Panc1 (cell line): ENCODE measurements at places on chromosomes 3 and 15. TPM values are rescaled to one million over a fixed set of nuclear protein-coding genes. Genes with fewer than 3 reads are reported as not detected.

GRCh38 chr3:14393440-14394106, 8.8 kb upstream of the SLC6A6 start:
- DNase-seq: no peak

DNA sequence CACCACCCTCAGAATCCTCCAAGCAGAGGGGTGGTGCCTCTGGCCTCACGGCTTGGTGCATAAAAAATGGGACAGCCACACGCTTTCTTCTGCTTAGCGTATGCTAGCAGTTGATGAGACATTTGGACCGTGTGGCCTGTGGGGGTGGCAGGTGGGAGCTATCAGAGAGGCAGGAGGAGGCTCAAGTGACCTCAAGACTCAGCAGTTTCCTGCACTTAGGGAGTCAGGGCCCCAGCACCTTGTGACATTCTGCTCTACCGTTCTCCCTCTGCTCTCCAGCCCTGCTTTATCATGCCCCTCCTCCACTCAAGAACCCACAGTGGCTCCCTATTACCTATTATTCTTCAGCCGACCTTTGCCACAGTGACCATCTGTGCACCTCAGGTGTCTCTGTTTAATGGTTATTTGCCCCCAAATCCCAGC, 41.0 kb upstream of the CGNL1 start:
- DNase-seq: no peak

- no peak for DNase-seq
Observed at GRCh38 chr3:124258057-124258500, 266.2 kb upstream of the ROPN1 start.

DNA sequence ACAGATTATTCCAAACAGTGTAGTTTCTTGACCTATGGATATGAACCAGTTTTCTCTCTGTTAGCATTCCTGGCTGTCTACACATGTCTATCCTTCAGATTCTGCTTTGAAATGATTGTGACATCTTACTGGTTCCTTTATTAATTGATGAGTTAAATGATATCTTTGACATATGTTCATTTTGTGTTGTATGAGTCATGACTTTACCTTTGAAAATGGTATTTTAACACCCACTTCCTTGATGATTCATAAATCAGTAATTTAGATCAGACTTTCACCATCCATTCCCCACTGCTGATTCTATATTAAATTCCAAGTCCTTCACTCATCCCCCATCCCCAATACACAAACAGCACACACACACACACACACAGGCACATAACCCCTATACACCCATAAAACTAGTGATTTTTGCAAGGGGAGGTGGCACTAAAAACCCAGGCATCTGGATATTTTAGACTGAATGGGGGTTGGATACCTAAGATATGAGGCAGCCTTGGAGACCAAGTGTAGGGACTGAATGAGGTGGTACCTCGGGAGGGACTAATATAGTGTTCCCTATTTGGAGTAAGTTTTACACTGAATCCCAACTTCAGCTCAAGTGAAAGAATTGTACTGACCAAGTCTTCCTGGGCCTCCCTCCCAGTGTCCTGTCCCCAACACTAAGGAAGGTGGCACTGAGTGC, 9.7 kb downstream of the CCK start:
- DNase-seq: no peak

- DNase-seq: no peak
Observed at GRCh38 chr3:151265866-151266265, 12.5 kb downstream of the P2RY14 start.

DNA sequence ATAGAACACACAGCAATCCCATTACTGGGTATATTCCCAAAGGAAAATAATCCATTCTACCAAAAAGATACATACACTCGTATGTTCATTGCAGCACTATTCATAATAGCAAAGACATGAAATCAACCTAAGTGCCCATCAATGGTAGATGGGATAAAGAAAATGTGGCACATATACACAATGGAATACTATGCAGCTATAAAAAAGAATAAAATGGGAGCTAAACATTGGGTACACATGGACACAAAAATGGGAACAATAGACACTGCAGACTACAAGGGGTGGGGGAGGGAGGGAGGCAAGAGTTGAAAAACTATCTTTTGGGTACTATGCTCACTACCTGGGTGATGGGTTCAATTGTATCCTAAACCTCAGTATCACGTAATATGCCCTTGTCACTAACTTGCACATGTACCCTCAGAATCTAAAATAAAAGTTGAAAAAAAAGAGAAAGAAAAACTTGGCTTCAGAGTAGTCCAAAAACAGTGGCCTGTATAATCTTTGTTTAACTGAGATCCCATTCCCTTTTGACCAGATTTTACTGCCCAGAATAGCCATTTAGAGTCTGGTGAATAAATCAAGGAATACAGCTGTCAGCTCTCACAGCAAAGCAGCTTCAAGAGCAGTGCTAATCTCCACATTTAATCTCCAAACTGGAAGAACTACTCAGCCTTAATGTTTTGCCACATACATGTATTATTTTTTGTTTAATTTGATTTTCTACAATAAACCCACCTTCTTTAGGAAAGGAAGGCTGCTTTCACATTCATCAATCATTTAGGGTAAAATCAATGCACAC, 54.5 kb upstream of the XRN1 start:
- no peak for DNase-seq

- DNase-seq: no peak
Observed at GRCh38 chr3:107432013-107432515, 54.8 kb downstream of the CCDC54 start.

DNA sequence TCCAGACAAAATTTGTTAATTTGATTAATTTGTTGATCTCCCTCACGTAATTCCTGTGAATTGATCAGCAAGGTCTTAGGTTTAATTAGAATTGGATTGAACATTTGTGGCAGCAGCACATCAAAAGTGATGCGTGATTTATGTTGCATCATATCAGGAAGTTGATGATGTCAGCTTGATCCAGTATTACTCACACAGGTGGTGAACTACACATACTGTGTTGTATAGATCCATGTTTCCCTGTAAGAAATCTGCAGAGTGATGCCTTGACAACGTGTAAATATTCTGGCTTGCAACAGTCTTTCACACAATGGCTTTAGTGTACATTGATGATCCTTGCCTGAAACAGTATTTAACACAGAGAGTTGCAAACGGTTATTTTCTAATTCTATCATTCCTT, 200.4 kb downstream of the ADAMTSL3 start:
- DNase-seq: no peak

DNA sequence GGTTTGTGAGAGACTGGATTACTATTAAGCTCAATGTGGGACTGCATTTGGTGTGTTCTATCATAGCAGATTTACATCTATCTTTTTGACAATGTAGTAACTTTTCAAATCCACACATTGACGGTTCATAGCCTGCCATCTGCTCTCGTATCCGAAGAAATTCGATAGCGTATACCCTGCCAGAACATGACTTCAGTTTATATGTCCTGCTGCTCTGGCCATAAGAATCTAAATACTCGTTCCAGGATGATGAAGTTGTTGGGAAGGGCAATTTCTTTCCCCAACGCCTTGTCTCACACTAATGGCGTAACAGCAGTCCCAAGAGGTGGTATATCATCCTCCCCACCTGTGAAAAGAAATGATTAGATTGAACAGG, 180.0 kb downstream of the LSAMP start:
- no peak for DNase-seq

The HAUS2 gene
- total RNA-seq: 42.4 TPM

- no peak for DNase-seq
Observed at GRCh38 chr3:72295276-72295961, 510.5 kb upstream of the PROK2 start.

GRCh38 chr3:120348065-120348990, 826 bp downstream of the LRRC58 start:
- DNase-seq: no peak

- DNase-seq: no peak
Observed at GRCh38 chr15:58736018-58736643, 13.4 kb downstream of the ADAM10 start.

DNA sequence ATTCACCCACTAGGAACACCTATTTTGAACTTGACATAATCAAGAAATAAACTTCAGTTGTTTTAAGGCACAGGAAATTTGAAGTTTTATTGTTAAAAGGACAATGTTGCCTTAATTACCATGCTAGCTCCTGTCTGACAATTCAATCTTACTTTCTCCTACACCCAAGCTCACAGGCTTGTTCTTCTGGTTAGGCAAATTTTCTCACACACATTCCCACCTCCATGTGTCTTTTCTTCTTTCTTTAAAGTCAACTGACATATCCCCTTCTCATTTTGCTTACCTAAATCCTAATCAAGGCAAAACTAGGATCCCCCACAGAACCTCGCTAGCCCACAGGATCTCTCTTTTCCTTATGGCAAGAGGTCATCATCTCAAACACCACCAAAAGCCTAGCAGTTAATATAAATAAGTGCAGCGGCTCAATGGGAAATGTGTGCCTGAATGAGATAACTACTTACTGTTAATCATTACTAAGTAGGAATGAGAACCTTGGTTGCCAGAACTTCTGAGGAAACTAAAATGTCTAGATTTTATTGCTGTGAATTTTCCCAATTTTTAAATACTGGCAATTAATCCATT, 189.3 kb downstream of the PLCH1 start:
- DNase-seq: no peak

DNA sequence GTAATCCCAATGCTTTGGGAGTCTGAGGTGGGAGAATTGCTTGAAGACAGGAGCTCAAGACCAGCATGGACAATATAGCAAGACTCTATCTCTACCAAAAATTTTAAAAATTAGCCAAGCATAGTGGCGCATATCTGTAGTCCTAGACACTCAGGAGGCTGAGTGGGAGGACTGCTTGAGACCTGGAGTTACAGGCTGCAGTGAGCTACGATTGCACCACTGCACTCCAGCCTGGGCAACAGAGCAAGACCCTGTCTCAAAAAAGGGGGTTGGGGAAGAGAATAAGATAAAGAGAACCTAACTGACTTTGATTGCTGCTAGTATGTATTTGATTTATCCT, 755 bp downstream of the CD200R1 start:
- DNase-seq: no peak

- peak; percentile 25 for DNase-seq
Observed at GRCh38 chr15:63402498-63403253, 21.0 kb upstream of the CA12 start.

- DNase-seq: no peak
Observed at GRCh38 chr3:8848696-8849131, 79.3 kb upstream of the OXTR start.

- no peak for DNase-seq
Observed at GRCh38 chr3:133570139-133570936, 3.1 kb upstream of the CDV3 start.

The SNX22 gene
- 2.3 TPM for total RNA-seq

The POLQ gene
- total RNA-seq: 11.9 TPM

DNA sequence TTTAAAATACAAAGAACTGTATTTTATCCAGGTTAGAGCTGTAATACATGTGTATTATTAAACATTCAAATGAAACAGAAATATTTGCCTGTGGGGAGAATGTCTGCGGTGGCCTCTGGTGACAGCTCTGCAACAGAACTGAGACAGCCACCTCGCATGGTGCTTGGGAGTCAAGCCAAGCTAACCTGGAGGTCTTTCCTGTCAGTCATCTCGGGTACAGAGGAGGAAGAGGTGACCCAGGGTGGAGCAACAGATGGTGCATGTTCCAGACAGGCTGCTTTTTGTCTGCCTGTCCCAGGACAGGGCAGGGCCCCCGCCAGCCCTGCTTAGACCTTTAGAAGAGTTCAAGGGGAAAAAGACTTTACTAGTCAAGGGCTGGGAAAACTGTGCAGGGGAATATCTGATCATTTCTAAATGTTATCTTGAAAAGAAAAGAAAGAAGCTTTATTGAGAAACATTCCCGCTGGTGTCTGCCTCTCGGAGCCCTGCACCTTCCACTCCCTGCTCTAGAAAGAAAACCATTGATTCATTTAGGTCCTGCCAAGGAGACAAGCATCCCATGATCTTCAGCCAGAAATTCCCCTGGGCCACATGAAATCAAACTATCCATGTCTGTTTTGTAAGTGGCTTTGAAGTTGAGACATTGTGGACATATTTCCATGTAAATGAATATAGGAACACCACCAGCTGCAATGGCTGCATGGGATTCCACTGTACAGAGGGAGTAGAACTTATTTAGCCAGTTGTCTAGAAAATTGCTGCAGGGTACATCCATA, 5.5 kb upstream of the NR2E3 start:
- DNase-seq: no peak

GRCh38 chr3:142086581-142087090, 62.7 kb downstream of the TFDP2 start:
- DNase-seq: no peak
